ENCODE measurements at places on chromosomes 1 and 21.

- DNase-seq, result no peak
These were observed 129.7 kb upstream of the UBE2U start for GRCh38 chr1:64073705-64074104.

DNA sequence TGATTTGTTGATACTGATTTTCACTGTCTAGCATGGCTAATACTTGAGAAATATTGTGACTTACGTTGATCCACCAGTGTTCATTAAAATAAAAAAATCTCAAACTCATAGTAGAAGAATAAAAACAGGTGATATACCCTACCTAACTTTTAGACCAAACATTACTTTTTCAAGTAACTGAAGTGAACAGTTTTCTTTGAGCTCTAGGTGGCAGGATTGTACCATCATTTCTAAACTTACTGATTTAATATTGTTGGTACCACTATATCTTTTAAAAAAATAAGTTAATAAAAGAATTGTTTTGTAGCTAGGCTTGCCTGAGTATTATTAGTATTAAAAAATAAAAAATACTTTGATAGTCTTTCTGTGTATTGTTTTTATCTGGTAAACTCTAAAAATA is 21.5 kb downstream of the CDC73 start:
- DNase-seq, result no peak

DNA sequence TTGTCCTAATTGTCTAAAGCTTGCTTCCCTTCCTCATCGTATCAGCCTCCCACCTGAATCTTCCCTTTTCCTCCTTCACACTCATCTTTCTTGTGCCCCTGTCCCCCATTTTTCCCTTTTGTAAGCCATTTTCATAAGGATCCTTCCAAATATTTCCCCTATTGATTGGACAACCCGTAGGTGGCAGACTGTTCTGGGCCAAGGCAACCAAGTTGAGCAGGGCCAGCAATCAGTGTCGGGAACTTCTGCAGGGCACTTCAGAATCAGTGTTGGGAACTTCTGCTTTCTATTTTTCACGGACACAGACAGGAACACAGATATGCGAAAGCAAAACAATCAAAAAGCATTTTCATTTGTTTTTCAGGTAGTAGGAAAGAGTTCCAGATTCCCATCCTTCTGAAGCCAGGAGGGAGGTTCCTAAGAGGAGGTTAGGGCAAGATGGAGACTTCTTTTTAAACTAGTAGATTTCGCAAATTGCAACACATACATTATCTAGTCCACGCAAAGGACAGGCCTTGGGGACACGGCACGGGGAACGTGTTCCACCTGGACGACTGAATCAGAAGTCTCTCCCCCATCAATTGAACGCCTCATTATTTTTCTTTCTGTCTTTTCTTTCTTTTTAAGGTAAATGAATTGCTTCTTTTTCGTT is 691 bp upstream of the MPZL1 start:
- DNase-seq, result no peak

DNA sequence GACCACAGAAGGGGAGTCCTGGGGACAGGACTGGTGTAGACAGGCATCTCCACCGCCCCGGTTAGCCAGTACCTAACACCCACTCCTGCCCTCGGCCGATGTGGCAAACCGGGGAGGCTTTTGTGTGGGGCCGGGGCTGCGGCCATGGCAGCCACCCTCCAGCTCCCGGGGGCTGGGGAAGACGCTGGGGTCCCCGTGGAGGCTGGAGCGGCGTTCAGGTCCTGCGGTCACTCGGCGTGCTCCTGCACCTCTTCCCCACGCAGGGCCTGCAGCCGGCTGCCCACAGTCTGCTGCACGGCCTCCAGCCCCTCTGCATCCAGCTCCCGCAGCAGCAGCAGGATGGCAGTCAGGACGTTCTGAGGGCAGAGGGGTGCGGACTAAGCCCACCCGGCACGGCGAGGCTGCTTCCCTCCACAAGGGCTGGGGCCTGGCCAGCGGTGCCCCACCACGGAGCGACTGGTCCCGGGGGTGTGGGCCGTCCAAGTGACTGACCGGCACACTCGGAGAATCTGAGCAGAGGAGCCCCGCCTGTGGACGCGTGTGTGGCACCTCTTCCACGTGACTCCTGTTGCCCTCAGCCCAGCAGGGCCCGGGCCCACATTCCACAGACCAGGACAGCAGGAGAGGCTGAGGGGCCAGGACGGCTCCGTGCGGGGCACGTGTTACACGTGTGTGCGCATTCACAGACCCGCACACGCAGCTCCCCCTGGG is 9.1 kb downstream of the CFAP410 start:
- DNase-seq, result no peak

DNA sequence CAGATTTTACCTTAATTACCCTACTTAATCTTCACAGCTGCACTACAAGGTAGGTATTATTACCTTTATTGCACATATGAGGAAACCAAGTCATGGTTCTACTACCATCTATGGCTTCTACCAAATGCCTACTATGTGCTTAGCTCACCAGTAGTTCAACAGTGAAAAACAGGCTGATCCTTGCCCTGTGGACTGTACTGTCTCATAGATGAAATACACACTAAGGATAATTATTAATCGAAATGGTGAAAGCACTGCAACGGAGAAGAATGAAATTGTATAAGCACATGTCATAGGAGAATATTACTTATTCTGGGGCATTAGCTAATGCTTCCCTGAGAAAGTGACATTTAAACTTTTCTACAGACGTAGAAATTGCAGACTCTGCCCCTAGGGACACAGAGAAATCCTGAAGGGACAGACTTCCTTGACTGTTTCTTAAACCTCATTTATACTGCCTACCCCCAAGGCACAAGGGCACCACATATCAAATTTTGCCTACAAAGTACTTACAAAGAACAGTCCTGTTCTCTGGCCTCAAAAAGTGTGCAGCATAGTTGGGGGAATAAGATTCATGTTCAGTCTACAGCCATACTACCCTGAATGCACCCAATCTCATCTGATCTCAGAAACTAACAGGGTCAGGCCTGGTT is 148.4 kb upstream of the ZC3H11B start:
- no peak for DNase-seq

- no peak for DNase-seq
These were observed 18.4 kb downstream of the RIT1 start for GRCh38 chr1:155892796-155893195.
